ENCODE measurements at places on chromosomes 13 and 19.

DNA sequence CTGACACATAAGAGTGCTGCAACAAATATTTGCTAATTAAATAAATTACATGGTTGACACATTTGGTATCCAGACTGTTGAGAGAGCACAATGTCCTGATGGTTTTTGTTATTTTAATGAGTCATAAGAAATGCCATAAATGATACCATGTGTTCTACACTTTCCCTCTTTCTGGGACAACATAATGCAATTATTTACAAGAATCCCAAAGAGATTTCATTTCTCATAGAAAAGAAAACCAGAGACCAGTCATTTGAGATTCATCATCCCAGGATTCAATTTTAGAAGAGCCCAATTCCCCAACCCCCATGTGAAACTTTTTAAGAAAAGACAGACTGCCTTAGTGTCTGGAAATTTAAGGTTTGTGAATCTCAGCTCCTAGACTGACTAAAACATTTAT, 399.6 kb downstream of the DCT start:
- DNase-seq: no peak

DNA sequence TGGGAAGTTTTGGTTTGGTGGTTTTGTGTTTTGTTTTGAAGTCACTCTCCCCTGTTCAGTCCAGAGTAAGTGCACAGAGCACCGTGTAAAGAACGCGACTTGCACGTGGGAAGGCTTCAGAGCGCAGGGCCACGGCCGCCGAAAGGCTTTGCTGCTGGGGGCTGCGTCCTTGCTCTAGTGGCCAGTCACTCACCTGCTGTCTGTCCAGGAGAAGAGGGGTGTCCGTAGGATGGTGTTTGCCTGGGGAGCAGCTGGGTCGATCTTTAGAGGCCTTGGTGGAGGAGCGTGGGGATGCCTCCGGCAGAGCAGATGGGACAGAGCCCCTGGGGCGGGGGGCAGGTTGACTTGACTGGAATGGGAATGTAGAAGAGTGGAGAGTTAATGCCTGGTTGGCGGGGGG, 116.6 kb upstream of the MCF2L start:
- DNase-seq: no peak

DNA sequence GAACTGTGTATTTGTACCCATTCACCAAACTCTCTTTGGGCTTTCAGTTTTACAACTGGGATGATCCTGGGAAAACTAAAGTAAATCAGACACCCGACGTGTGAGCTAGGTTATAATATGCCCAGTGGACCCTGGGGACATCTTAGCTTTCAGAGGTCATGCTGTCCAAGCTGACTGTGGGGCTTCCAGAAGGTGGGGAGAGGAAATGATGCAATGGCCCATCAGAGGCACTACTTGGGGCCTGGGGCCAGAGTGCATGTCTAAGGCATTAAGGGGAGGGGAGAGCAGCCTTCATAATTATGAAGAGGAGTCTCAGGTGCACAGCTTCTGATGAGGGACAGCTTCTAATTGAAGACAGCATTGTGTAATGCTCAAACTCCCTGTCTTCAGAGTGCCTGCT, 30.9 kb downstream of the ALOX5AP start:
- no peak for DNase-seq

DNA sequence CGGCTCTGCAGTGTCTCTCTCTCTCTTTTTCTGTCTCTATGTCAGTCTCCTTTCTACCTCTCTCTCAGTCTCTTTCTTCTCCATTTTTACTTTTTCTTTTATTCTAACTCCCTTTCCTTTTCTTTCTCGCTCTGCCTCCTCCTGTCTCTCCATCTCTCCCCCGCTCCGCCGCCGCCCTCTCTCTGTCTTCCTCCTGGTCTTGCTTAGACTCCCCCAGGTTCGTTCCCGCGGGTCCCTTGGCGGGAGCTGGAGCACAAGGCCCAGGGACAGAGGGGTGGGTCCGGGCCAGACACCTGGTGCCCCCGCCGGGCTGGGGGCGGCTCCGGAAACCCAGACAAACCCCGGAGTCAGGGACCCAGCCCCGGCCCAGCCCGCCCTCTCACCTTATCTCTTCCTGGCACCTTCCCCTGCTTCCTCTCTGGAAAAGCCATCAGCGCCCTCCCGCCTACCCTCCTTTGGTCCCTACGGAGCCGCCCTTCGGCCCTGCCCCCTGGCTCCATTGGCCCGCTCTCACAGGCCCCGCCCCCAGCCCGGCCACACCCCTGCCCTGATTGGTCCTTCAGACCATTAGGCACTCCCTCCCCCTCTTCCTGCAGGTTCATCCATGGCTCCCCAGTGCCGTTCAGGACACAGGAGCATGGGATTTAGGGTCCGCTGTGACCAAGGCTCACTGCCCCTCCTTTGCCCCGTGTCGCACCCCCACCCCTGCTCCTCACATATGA, 15.4 kb upstream of the NOP53 start:
- DNase-seq: peak; percentile 62

DNA sequence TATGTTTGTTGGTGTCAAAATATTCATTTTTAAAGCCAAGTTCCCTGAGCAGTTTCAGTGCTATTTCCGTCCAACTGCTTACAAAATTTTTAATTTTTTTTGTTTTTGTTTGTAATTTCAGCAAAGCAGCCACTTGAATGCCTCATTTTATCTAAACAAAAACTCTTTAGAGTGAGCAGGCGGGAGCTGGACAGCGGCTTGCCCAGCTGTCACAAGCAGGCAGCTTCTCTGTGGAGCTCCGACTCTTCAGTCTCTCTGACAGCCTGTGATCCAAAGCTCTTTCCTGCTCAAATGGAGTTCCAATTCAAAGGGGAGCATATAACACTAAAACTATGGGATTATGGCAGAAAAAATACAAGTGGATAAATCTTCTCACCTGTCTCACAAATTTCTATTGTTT, 618.3 kb upstream of the PCDH20 start:
- no peak for DNase-seq

GRCh38 chr19:50447053-50447452, 14.4 kb downstream of the MYBPC2 start:
- no peak for DNase-seq

DNA sequence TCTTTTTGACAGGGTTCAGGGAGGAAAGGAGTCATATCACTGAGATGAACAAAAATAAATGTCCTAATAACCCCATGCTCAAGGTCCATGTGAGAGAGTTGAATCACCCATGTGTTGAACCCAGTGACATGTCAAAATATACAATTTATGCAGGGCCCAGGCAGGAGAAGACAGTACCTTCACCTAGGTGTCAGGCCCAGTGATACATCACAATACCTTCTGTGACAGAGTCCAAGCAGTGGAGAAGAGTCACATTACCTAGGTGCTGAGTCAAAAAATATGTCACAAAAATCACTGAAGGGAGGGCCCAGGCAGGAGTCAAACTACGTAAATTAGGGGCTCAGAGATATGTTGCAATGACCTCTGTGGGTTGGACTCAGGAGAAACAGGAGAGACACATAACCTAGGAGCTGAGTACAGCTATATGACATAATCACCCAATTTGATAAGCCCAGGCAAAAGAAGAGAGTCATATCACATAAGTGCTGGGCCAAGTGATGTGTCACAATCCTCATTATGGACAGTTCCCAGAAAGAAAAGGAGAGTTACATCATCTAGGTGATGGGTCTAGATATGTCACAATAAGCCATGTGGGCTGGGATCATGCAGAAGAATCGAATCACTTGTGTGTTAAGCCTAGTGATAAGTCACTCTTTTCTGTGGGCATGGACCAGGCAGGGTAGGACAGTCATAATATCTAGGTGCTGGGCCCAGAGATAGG, 13.8 kb upstream of the ZNF724 start:
- no peak for DNase-seq

- no peak for DNase-seq
Observed at GRCh38 chr13:92390217-92390616, 836.4 kb upstream of the GPC6 start.

- DNase-seq: no peak
Observed at GRCh38 chr13:104297075-104297474, 1230.9 kb upstream of the SLC10A2 start.

DNA sequence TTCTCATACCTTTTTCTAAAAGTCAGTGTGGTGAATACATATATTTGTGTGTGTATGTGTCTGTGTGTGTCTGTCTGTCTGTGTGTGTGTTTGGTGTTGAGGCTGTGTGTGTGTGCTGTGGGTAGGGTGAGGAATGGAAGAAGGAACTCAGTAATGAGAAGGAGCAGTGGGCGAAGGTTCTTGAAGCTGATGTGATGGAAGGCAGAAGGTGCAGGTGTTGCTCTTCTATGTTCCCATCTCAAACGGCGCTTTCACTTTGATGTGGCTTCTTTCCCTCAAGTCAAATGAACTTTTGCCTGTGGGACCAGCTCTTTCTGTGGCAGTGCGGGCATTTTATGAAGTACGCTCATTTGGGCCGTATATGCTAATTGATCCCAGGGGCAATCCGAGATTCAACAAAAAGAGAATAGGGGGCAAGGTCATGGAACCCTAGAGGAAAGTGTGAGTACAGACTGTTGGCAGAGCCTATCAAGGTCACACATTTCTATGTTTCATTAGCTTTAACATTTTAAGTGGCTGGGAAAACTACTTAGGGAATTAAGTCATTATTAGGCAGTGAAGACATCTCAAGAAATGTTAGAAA, 15.2 kb downstream of the BIVM start:
- DNase-seq: no peak

- DNase-seq: no peak
Observed at GRCh38 chr13:111845621-111846351, 221.2 kb upstream of the SOX1 start.

- no peak for DNase-seq
Observed at GRCh38 chr13:25422153-25422552, 50.4 kb downstream of the ATP8A2 start.

DNA sequence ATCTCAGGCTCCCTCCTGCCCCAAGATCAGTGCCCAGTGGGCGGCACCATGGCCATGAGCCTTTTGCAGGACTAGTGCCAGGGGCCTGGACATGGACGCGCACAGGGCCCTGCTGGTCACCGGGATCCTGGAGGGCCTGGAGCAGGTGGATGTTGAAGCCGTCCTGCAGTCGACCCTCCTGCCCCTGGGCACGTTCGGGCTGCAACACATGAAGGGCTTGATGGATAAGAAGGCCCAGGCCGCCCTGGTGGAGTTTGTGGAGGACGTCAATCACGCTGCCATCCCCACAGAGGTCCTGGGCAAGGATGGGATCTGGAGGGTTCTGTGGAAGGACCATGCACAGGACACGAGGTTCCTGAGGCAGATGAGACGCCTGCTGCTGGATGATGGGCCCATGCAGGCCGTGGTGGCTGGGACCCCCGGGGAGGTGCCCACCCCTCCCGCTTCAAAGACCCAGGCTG, 38.0 kb upstream of the PNMA8B start:
- DNase-seq: no peak

GRCh38 chr19:47490847-47491246, 6.8 kb upstream of the KPTN start:
- DNase-seq: no peak

DNA sequence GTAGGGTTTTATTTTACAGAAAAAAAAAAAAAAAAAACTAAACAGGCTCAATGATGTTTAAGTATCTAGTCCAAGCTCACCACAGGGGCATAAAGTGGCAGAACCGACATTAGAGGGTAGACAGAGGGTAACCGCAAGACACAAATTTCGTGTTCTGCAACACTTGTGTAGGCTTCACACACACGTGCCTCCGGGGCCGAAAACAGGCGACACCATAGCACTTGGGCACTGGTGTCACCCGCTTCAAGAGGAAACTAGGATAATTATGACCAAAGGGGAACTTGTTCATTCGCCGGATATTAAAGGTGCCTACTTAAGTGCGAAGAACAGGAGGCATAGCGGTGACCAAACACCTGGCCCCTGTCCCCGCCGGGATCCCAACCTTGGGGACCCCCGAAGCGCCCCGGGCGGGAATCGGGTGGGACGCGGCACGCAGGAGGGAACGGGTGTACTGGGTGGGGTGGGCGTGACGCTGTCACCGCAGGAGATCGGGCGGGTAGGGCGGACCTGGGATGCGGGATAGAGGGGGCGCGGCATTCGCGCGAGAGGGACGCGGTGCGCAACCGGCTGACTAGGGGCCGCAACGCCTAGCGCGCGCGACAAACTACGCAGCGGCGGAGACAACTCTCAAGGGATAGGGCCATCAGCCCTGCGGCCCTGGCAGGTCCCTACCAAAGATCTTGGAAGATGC, 558 bp downstream of the MZT1 start:
- DNase-seq: peak; percentile 25

- DNase-seq: no peak
Observed at GRCh38 chr19:30175987-30176386, 196.2 kb upstream of the ZNF536 start.

GRCh38 chr19:50873056-50873455, at the start of gene KLK2:
Gene KLK2, plus strand, starts transcription at chr19:50873439. Its CDS starts 35 bp downstream, at chr19:50873474.
- DNase-seq: no peak

- no peak for DNase-seq
Observed at GRCh38 chr13:98451676-98452470, 125.0 kb downstream of the STK24 start.

GRCh38 chr19:5093297-5093928, 124.5 kb downstream of the KDM4B start:
- no peak for DNase-seq

GRCh38 chr19:4096049-4096892, 27.7 kb downstream of the MAP2K2 start:
- no peak for DNase-seq

DNA sequence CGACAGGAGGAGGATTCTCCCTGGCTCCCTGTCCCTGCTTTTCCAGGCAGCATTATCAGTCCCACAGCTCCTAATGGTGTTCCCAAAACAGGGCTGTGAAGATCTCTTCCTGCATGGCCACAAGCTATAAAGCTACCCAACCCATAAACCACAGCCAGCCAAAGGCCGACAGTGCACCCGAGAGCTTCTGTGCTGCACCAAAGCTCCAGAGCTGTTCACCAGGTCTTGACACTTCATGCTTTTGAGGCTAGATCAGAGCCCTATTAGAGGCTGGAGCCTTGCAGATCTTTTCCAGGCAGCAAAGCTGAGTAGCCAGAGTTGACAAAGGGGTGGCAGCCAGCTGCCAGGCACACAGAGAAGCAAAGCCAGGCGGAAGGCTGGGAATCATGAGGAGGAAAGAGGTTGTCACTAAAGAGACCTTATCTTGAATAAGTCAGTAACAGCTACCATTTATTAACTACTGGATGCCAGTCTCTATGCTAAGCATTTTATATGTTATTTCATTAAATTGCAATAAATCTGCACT, 180.4 kb downstream of the KATNAL1 start:
- DNase-seq: no peak

DNA sequence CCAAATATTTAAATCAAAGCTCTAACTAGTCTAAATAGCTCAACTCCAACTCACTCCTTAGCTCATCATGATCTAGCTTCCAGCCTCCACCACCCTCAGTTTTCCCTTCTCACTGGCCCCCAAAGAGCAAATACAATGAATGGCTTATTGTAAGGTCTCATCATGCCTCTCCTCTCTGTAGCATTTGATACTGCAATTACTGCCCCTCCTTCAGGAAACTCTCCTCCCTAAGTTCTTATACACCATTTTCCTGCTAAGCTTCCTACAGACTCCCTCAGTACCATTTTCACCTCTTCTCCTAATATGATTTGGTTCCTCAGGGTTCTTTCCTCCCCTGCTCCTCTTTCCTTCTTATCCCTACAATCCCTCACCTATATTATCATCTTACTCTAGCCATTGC, 12.8 kb downstream of the KPNA3 start:
- no peak for DNase-seq

GRCh38 chr13:60303166-60303565, 93.9 kb upstream of the TDRD3 start:
- DNase-seq: no peak

Measured in stimulated activated CD4-positive, alpha-beta T cell treated with anti-CD3 and anti-CD28 coated beads, Interleukin-2, amount 100 ng/mL, for 48 hours (primary cell).